ENCODE measurements at places on chromosomes 5 and 9.
A peak's percentile ranks its signal among the peaks of the same experiment; 100 is the strongest.

GRCh38 chr5:173341961-173342430 lies 13.8 kb upstream of the STC2 start:
- DNase-seq, result peak; percentile 60

- DNase-seq, result no peak
These were observed 23.8 kb downstream of the GABRG2 start for GRCh38 chr5:162091336-162091735.

- no peak for DNase-seq
These were observed 163.5 kb downstream of the ARL15 start for GRCh38 chr5:54146916-54147315.

DNA sequence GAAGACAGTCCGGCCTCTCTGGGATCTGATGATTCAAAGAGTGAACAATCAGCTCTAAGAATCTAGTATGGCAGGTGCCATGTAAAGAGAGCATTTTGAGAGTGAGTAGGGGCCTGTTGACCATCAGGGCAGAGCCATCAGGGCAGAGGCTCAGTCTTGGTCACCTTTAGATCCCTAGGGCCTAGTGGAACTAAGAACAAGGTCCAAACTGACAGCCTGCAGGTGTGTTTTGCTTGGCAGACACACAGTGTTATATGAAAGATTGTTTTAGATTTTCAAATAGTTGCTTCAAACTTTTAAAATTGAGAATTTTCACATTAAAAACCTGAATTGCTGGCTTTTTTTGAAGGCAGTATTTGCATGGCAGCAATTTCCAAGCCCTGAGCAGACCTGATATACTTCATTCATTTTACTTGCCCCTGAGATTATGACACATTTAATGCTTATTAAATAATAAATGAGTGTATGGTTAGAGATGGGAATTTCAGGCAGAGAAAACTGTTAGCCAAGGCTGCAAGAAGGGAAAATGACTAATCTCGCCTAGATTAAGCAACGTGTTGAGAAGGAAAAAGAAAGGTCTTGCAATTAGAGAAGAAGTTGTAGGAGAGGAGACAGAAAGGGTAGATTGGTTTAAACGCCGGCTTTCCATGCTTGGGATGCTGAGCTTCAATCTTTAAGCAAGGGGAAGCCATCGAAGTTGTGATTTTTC lies 279.6 kb downstream of the ARRDC3 start:
- DNase-seq, result no peak

DNA sequence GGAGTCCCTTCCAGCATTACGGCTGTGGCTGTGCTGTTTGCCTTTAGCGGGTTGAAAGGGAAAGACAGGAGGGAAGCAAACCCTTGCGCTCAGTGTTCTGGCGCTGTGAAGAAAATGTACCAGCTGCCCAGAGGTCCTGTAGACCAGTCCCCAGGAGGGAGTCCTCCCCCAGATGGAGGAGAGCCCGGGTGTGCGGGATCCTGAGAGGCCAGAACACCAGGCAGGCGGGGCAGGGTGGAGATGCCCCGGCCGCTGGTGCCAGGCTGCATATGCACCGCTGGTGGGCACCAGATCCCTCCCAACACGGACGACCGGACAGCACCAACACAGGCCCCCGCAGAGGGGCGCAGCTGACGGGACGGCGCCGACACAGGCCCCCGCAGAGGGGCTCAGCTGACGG lies 37.2 kb upstream of the SLC9A3 start:
- no peak for DNase-seq

DNA sequence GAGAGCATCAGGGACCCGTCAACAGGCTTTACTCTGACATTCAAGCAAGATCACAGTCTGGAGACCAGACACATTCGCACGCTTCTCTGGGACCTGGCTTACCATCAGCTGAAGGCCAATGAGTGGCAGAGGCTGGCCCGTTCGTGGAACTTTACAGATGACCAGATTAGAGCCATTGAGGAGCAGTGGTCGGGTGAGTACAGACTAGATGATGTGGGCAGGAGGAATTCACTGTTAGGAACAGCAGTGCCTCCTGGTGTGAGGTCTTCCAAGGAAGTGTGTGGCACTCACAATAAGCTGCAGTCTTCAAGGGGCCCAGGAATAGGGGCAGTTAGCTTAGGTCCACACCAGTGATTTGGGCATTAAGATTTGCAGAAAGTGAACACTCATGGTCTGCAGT lies 50.4 kb downstream of the POC5 start:
- no peak for DNase-seq

DNA sequence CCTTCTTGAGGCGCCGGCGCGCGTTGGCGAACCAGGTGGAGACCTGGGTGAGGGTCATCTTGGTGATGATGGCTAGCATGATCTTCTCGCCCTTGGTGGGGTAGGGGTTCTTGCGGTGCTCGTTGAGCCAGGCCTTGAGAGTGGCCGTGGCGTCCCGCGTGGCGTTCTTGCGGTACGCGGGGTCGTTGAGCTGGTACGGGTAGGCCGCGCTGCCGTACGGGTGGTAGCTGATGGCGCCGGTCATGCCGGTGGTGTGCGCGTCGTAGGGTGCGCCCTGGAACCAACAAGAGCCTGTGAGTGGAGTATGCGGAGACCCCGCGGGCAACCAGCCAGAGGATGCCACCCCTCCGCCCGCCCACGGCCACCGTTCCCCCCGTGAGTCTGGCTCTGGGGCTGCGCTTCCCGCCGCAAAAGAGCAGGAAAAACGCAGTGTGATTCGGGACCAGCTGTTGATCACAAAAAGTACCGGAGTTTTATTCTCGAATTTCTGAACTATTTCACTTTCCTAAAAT lies 1.9 kb downstream of the IRX2 start:
- no peak for DNase-seq

GRCh38 chr5:178425621-178426068 lies 164.5 kb downstream of the COL23A1 start:
- DNase-seq, result no peak

- no peak for DNase-seq
These were observed 493.3 kb downstream of the PRELID2 start for GRCh38 chr5:145341842-145342241.

- DNase-seq, result no peak
These were observed 522.5 kb downstream of the TLE4 start for GRCh38 chr9:80094176-80094771.

DNA sequence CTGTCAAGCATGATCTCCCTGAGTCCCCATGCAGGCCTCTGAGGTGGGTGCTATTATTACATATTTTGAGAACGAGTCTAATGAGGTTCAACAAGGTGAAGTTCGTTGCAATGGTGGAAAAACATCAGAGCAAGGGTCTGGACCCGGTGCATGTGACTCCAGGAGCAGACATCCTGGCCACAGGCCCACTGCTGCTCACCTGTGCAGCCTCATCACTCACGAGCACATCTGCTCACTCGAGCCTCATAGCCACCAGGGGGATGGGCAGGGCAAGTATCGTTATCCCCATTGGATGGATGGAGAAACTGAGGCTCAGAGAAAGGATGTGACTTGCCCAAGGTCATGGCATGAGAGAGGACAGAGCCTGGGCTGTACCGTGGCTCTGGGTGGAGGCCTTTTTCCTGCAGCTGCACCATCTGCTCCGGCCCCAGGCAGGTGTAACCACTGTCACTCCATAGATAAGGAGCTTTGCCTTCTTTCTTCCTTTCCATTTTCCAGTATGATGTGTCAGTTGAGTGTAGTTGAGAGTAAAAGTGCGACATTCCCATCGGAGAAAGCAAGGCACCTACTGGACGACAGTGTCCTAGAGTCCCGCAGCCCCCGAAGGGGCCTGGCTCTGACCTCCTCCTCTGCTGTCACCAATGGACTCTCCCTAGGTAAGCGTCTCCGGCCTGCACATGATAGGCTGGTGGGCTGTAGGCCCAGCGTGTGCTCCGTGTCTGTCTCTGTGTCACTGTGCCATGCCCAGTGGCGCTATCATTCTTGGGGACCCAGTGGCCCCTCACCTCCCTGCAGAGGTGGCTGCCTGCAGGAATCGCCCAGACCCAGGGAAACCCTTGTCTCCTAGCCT lies 68.4 kb upstream of the GARNL3 start:
- DNase-seq, result no peak

- peak; percentile 15 for DNase-seq
These were observed 59.7 kb downstream of the GGTA1 start for GRCh38 chr9:121439711-121440664.

DNA sequence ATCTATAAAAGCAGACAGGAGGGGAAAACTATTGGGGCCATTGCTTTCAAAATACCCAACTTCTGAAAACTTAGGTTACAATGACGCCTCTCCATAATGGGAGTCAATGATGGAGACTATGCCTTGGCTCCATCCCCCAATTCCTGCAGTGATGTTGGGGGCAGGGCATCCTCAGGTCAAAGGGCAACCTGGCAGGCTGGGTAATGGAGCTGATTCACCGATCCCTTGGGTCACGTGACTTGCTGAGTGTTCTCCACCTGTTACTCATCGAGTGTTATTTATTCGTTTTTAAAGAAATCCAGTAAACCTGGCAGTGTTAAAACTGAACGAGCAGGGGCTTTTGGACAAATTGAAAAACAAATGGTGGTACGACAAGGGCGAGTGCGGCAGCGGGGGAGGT lies 244.4 kb downstream of the FAM114A2 start:
- DNase-seq, result no peak

- no peak for DNase-seq
These were observed 282.9 kb downstream of the SLF1 start for GRCh38 chr5:94901191-94901979.

GRCh38 chr5:157309796-157310195 lies 43.9 kb downstream of the CYFIP2 start:
- no peak for DNase-seq

DNA sequence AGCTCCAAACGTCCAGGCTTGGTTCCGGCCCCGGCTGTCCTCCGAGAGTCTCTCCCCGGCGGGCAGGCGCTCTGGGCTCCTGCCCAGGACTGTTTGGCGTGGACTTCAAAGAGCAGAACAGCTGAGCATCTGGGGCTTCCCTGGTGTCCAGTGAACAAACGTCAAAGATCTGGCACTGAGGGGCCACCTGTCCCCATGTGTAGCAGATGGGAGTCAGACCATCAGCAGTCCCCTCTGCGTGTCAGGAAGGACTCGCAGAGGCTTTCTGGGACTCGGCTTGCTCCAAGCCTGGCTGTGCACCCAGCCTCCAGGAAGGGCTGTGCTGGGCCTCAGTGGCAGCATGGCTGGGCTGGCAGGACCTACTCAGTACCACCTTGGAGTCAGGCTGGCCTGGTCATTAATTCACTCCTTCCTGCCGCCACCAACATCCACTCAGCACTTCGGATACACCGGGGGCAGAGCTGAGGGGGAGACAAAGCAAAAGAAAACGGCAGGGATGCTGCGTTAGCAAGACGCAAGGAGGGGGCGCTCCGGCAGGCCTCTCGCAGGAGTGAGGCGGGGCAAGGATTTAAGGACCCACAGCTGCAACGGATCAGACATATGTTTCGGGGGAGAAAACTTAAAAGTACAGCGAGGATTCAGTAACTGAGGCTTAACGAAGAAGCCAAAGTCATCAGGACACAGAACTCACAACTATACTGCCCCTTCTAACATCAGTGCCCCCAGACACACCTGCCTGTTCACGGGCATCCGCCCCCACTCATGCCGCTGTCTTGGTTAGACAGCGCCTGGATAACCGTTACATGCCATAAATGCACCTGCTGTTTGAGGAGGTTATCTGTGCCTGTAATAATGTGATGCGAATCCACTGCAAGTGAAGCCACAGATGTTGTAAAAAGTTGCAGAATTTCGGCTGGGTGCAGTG lies 164.5 kb upstream of the PHYKPL start:
- DNase-seq, result no peak

GRCh38 chr5:142176255-142176654 lies 67.7 kb downstream of the NDFIP1 start:
- no peak for DNase-seq

GRCh38 chr5:143319437-143320227 lies 83.9 kb downstream of the NR3C1 start:
- no peak for DNase-seq

DNA sequence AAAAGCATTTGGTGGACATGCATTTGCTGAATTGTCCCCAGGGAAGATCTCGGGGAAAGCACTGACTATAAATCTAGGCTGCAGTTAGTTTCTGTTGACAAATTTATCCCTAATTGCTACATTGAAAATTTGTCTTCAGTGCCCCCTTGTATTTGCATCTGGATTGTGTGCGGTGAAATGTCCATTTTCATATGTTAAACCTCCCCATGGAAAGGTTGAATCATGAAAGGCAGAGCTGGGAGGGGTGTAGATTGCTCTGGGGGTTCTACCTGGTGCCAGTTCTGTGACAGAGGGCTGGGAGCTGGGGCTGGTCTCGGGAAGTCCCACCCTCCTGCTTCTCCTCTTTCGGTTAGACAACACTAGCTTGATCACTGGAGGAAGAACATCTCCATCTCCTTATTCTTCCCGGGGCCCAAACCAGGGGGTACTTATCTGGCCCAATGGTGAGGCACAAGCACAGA lies 101.9 kb downstream of the GADD45G start:
- DNase-seq, result no peak

- DNase-seq, result no peak
These were observed 6.9 kb downstream of the IL31RA start for GRCh38 chr5:55858104-55858503.

GRCh38 chr9:6930827-6931226 lies 173.1 kb downstream of the KDM4C start:
- DNase-seq, result no peak

GRCh38 chr5:9661316-9662015 lies 31.3 kb upstream of the TAS2R1 start:
- DNase-seq, result no peak

DNA sequence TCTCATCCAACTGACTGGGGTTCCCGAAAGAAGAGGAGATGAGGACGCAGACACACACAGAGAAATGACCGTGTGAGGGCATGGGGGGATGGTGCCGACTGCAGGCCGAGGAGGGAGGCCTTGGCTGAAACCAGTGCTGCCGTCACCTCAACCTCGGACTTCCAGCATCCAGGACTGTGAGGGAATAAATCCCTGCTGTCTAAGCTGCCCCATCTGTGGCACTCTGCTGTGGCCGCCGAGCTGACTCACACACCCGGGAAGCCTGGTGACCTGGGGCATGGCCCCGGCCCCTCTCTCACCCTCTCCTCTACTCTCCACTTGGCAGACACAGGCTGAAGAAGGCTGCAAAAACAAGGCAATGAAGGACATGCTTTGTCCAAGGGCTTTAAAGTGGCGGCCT lies 4.4 kb upstream of the COL5A1 start:
- no peak for DNase-seq

GRCh38 chr5:28328681-28329080 lies 1290.3 kb upstream of the CDH9 start:
- DNase-seq, result no peak

DNA sequence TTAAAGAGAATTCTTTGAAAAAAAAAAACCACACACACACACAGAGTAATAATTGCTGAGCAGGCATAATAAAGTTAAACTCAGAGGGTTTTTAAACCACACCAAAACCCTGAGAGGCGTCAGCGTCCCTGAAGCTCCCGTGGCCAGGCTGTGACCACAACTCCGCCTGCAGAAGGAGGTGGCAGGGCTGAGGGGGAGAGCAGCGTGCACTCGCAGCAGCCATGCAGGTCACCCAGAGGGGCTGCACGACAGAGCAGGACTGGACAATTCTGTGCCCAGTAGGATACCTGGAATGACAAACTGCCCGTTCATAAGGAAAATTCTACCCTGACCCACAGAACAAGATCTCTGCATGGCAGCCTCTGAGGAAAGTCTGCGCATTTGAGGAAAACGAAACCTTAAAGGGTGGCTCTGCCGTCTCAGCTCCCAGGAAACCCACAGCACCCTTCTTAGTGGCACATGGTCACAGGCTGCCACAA lies 44.0 kb downstream of the ROR2 start:
- no peak for DNase-seq

Measured in left forelimb (tissue), 1 donor.